Putamen (tissue), 1 donor: ENCODE measurements at places on chromosomes 6 and 20.

DNA sequence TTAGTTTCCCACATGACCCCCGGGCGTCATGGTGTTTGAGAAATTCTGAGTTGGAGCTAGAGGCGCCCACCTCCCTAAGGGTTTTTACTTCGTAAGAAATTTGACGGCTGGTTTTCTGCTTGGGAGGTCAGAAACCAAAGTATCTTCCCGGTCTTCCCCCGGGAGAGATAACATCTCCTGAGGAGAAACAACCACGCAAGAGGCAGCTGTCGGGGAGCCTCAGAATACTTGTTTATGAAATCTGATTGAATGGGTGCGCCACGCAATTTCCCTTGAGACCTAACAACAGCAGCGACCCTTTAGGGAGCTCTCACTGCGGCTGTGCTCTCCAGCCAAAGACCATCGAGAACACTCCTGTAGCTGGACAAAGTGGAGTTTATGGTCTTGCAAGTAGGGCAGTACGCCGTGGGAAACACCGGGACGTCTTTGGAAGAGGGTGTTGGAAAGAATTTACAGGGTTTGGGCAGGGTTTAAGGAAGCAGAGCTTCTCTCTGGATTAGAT lies 608 bp upstream of the EIF2S2 start:
- no peak for DNase-seq

DNA sequence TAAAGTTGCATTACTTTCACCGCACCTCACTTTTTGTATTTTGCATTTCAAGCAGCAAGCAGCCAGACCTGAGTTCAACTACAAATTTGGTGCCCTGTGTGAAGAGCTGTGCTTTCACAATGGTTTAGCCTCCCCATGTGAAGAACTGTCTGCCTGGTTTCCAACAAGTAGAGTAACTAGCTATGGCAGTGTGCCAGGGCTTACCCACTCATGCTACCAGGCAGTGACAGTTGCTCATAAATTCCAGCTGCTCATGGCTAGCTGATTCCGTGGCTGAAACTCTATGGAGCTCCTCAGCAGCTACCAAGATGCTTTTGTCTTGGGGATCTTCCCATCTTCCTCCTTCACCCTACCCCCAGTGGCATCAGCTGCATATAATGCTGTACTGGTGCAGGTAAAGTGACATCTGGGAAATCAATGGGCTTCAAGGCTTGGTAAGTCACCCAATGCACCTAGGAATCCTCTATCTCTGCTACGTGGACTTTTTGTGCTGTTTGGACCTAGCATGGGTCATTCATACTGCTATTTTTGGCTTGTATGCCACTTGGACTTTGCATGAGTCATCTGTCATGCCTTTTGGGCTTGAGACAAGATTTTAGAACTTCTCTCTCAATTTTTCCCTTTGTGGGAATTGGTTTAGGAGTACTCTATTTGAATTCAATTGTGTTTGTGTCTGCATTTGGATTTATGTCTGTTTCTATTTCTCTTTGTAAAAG lies 176.5 kb upstream of the GJE1 start:
- DNase-seq: no peak

DNA sequence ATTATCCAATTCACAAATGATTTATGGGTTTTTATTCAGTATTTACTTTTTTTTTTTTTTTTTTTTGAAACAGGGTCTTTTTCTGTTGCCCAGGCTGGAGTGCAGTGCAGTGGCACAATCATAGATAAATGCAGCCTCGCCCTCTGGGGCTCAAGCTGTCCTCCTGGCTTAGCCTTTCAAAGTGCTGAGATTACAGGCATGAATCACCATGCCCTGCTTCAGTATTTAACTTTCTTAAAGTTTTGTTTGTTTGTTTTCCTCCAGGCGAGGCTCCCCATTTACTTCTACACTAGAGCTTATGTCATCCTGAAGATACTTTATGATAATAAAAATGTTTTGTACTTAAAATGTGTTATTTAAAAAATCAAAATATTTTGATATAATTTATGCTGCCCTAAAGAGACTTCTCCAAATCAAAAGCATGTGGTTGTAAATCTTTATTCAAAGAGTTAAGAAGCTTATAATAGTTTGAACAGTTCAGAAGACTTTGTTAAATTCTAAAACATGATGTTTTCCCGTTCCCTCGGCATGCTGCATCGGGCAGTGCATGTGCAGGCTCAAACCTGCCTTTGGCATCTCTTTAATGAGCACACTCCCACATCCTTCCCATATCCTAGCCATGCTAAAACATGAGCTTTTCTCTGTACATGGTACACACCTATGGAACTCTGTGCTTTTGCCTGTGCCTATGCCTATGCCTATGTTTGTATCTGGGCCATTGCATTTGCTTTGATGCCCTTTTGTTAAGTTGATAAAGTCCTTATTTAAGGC lies 11.0 kb downstream of the SMPDL3A start:
- no peak for DNase-seq

DNA sequence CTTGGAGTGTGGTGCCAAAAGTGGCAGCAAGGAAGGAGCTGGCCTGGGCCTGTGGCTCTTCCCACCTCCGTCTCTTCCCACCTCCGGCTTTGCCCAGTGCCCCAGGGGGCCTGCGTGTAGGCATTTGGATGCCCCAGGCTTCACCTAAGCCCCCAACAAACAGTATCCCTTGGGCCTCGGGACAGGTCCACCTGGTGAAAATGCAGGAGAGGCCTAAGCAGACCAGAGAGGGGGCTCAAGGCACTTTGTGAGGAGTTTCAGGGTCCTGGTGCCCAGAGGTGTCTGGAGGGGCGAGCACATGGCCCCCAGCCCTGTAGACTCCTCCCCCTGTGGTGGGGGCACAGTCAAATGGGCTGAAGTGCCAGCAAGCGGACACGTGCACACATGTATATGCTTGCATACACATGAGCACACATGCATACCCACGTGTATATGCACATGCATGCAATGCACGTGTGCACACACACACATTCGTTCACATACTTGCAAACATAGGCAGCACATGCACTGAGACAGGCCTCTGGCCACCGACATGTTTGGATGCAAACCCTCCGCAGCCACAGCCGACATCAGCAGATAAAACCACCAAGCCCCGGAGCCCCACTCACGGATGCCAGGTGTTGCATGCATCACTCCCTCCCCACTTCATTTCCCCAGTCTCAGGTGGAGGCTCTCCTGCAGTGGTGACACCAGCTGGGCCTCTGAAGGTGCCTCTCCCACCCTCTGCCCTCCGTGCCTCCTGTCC lies 124.5 kb downstream of the TAF4 start:
- no peak for DNase-seq

- DNase-seq: no peak
Observed at GRCh38 chr6:29142309-29142708, 28.4 kb upstream of the OR2J2 start.

- no peak for DNase-seq
Observed at GRCh38 chr6:30836957-30837356, 47.4 kb upstream of the DDR1 start.

DNA sequence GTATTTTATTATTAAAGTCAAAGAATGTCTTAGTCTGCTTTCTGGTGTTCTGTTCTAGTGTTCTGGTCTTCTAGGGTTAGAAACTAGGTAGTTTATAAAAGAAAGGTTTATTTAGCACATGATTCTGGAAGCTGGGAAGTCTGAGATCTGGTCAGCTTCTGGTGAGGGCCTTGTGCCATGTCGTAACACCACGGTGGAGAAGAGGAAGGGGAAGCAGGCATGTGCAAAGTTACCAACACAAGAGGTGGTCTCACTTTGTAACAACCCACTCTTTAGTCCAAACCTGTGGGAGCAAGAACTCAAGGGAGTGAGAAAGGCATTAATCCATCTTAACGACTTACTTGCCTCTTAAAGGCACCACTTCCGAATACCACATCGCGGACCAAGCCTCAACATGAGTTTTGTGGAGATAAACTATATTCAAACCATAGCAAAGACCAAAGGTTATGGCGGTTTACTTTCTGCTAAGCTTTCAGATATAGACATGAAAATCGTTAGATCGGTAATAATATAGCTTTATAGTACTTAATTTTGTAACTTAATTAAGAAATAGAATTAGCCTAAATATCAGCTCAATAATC lies 99.4 kb downstream of the NCOA3 start:
- DNase-seq: no peak

GRCh38 chr20:916825-917224 lies 691 bp upstream of the ANGPT4 start:
- DNase-seq: no peak

GRCh38 chr6:170080828-170081371 lies 210.0 kb downstream of the DLL1 start:
- DNase-seq: no peak

DNA sequence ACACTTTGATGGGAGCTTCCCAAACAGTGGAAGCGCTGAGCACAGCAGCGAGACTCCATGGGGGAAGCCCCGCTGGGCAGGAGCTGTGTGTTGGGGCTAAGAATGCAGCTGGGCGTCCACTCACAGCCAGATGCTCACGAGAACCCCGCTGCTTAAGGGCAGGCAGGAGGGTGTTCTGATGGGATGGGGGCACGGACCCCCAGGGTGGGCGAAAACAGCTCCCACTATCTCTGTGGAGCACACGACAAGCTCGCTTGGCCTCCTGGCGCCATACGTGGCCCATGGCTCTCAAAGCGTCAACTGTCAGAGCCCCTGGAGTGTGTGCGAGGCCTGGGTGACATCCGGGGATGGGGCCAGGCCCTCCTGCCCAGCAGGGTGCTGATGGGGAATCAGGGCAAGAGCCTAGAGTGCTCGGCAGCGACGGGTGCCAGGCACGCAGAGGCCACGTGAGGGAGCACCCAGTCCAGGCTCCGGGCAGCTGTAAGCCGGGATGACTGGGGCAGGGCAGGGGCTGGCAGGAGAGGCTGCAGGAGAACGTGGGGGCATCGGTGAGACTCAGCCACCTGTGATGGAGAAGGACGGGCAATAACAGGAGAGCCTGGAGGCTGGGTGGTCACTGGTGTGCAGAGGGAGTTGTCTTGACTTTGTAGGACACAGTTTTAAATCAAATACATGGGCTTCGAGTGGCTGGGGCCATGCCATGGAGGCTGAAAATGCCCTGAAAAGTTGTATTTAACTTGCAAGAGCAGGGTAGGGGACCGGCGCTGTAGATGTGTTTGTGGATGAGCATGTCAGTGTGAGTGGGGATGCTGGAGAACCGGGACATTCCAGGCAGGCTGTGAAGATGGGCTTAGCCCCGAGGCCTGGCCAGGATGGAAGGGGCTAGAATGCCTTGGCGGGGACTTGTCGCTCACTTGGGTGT lies 27.3 kb downstream of the PYGB start:
- DNase-seq: no peak

GRCh38 chr20:21936261-21936660 lies 230.8 kb downstream of the PAX1 start:
- DNase-seq: no peak

DNA sequence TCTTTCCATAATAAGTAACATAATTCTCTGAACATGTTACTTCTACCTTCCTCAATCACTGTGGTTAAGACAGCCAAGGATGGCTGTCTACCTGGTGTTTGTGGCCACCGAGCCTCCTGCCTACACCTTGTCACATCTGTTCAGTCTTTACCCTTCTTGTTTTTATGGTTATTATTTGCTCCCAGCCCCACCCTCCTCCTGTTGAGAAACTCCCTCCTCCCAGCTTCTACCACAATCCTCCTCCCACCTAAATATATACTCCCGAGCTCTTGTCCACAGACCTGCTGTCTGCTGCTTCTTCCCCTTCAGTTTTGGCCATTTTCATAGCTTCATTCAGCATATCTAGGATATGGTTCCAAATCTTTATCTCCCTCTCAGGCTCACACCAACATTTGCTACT lies 35.7 kb upstream of the GABRR1 start:
- DNase-seq: no peak

- peak; percentile 40 for DNase-seq
Observed at GRCh38 chr6:33075568-33076405, at the start of gene HLA-DPB1. Gene HLA-DPB1 (plus strand): TSS chr6:33075990. CDS start chr6:33076042, 52 bp downstream.

- no peak for DNase-seq
Observed at GRCh38 chr20:56964901-56965300, 301.5 kb downstream of the BMP7 start.

- DNase-seq: peak; percentile 19
Observed at GRCh38 chr6:106692112-106692818, 62.9 kb downstream of the QRSL1 start.

- no peak for DNase-seq
Observed at GRCh38 chr20:57260934-57261333, 5.5 kb downstream of the BMP7 start.

GRCh38 chr6:131924881-131925474 lies 26.2 kb downstream of the CCN2 start:
- no peak for DNase-seq

DNA sequence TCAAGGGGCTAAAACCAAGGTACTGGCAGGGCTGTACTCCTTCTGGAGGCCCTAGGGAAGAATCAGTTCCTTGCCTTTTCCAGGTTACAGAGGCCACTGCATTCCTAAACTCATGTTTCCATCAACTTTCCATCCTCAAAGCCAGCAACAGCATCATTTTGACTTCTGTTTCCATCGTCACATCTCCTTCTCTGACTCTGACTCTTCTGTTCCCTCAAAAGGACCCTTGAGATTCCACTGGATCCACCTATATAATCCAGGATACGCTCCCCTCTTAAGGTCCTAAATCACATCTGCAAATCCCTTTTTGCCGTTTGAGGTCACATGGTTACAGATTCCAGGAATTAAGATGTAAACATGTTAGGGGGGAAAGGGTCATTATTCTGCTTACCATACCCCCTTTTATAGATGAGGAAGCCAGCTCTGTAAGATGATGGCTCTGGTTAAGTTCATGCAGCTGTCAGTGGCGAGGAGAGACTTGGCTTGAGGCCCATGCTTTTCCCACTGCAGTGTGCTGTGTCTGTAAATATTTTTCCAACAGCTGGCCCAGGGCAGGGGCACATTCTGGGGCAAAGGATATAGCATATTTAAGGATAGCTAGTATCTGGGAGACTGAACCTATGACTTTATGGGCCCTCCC lies 114.6 kb downstream of the TNFRSF21 start:
- DNase-seq: no peak

GRCh38 chr20:49909499-49910339 lies 5.6 kb downstream of the SPATA2 start:
- no peak for DNase-seq

DNA sequence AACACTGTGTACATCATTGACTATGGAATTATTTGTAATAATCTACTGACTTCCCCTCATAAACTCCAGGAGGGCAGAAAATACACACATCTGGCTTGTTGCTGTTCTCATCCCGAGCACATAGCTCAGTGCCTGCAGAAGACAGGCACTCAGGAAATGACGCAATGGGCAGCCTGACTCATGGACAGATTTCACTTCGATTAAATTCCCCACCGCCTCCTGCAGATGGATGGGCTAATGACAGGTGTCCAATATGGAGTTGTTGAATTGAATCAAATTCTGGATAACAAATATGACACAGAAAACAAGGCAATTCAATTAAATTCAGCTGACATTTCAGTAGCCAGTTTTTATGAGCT lies 9.1 kb downstream of the ANKRD60 start:
- no peak for DNase-seq
